ENCODE measurements at places on chromosomes 6 and 20.

DNA sequence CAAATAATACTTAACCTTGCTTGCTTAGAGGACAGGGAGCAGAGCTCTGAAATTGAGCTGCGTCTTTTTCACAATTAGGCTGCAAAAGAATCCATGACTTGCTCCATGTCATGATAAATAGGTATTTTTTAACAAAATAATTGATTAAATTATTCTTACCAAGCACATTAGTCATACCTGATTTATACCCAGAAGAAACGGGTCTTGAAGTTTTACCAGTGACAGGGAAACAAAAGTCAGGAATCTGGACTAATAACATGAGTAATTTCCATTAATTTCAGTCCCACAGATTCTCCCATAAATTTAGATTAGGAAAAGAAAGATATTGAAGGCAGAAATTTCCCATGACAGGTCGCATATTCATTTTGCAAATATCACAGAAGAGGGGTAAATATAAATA lies 85.0 kb upstream of the BMP5 start:
- no peak for DNase-seq

- DNase-seq, result no peak
Observed at GRCh38 chr6:110589865-110590513, 113.6 kb upstream of the SLC22A16 start.

DNA sequence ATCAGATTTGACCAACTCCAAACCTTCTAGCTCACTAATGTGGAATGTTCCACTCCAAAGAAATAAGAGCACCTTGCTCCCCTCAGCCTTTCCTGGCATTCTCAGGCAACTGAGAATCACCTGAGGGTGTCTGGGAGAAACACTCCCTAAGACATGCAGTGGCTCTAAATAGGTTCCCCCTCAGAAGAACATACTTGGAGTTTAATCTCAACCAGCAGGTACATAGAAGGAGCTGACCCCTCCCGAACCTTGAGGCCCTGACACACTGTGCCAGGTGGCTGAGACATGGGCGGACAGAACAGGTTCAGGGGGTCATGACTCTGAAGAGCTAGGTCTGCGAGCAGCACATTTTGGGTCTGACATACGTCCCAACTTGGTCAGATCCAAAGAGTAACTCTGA lies 107.6 kb upstream of the MAP3K4 start:
- no peak for DNase-seq

DNA sequence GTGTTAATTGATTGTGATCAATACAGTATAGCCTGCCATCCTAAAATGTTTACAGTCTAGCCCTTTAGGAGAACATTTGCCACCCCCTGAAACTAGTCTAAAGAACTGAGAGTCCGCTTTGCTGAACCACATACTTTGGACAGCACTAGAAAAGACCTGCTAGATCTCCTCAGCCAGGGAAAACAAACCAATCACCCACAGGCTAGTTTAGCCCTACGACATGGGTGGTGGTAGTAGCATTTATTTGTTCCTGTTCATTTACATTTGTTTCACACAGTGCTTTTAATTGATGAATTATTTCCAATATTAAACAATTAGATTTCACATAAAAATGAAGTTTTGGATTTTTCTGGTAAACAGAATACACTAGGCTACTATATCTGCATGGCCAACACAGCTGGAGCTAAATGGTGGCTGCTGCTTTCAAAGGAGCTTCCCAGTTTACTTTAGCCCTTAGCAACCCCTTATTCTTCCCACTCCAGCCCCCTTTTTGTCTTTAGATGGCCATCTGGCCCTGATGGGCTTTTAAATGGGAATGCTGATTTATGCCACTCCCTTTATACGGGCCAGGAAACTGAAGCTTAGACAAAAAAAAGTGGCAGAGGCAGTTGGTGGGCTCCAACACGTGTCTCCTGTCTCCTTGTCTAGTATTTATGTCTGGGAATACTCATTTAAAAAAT lies 72.4 kb downstream of the ADGRG6 start:
- no peak for DNase-seq

DNA sequence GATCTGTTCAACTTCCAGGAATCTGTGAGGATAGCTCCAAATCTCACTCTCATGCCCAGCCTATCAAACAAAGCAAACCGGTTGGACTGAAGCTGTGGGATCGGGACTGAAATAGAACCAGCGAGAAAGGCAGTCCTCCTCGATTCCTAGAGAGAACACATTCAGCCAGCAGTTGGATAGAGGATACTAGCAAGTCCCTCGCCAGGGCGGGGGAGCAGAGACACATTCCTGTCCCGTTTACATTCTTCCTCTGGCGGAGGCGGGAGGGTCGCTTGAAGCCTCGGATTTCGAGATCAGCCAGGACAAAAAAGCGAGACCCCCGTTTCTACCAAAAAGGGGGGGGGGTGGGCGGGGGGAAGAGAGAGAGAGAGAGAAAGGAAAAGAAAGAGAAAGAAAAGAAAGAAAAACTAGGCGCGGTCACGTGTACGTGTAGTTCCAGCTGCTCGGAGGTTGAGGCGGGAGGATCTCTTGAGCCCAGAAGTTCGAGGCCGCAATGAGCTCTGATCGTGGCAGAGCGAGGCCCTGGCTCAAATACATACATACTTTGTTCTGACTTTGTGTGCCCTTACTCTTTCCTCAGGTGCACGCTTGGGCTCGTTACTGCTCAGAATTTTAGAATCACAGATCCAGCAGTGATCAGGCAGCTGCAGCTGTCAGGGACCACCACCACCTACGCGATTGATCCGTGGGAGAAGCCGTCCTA lies 19.5 kb downstream of the ZNF311 start:
- no peak for DNase-seq
